ENCODE measurements at places on chromosomes 4 and X.

GRCh38 chr4:8340781-8341241 is 71.3 kb downstream of the HTRA3 start:
- DNase-seq, result no peak

GRCh38 chr4:8849266-8850073 is 22.2 kb downstream of the HMX1 start:
- DNase-seq, result no peak

DNA sequence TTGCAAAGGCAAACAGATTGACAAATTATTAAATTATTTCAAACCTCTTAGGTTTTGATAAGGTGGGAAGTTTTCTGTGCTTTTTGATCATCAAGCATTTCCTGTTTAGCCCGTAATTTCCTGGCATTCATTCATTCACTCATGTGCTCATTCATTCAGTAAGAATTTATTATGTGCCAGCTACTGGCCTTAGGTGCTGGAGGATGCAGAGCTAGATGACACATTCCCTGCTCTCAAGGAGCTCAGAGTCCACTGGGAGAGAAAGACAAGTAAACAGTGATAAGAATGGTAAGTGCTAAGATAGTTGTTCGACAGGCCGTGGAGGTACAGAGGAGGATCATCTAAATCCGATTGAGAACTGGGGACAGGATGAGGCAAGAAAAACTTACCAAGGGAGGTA is 153.0 kb downstream of the DCTD start:
- DNase-seq, result no peak

DNA sequence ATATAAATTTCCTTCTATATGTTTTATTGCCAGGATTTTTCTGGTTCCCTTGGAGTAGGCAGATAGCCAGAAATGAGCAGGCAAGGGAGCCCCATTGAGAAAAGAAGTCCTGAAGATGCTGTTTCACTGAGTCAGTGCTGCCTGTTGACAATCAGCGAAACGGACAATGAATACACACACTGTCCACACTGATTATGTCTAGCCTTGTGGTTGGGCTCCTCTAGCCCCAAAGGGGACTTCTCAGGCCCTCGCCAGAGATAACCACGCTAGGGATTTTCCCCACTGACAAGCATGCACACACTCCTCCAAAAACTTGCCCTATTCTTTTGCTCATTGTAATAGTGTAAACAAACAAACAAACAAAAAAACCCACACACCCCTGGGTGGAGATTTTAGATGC is 369.3 kb downstream of the DMD start:
- DNase-seq, result no peak
